ENCODE measurements at places on chromosomes 5 and 9.

GRCh38 chr9:92402360-92402759 lies 2.0 kb downstream of the OGN start:
- no peak for DNase-seq

GRCh38 chr5:72955143-72955767 lies 586 bp upstream of the FCHO2 start:
- no peak for DNase-seq

GRCh38 chr5:144844086-144844485 lies 673.4 kb downstream of the KCTD16 start:
- DNase-seq = peak; percentile 68

- DNase-seq = no peak
Measured at GRCh38 chr9:93645149-93645889, 68.9 kb downstream of the PHF2 start.

- no peak for DNase-seq
Measured at GRCh38 chr9:5863092-5863746, 27.5 kb upstream of the MLANA start.

DNA sequence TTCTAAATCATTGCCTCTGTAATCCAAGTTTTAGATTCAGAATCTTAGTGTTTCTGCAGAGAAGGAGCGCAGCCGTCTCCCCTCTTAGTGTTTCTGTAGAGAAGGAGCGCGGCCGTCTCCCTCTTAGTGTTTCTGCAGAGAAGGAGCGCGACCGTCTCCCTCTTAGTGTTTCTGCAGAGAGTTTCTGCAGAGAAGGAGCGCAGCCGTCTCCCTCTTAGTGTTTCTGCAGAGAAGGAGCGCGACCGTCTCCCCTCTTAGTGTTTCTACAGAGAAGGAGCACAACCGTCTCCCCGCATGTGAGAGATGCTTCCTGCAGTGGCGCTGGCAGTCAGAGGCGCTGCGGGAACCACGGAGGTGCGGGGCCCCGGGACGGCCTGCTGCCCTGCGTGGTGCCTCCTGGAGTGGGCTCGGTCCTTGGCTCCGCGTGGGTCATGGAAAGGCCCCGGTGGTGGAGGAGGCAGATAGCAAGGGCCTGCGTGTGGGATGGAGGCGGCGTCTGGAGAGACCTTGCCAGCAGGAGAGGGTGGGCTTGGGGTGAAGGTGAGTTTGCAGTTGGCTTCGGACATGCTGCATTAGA lies 10.9 kb downstream of the CEP72 start:
- DNase-seq = no peak

DNA sequence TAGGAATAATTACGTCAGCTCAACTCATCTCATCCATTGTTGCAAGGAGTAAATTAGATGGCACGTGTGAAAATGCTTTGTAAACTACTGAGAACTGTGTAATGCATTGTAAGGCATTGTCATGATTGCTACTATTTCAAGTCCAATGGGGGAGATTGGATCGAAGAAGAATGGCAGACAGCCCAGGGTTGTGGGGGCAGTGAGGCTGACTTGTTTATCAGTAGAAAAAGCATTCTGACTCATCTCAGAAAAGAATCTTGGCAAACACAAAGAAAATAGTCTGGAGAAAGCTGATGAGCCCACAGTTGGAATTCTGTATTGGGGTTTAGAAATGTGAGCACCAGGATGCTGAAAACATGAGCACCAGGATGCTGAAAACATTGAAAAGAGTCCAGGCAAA lies 28.0 kb upstream of the DAP start:
- DNase-seq = peak; percentile 95

- DNase-seq = no peak
Measured at GRCh38 chr9:126536131-126536530, 77.6 kb upstream of the LMX1B start.

DNA sequence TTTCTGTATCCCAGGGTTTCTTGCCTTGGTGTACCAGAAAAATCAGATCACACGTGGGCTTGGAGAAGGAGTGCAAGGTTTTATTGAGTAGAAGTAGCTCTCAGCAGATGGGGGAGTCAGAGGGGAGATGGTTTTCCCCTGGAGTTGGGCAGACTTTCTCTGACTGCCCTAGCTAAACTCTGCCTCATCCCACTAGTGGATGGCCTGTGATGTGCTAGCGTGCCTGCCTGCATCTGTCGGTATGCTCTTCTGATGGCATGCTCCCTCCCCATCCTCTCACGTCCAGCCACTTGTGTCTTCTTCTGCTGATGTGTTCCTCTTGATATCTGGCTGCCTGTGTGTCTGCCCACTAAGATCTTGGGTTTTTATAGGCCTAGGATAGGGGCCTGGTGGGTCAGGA lies 616.1 kb upstream of the RGMB start:
- no peak for DNase-seq

DNA sequence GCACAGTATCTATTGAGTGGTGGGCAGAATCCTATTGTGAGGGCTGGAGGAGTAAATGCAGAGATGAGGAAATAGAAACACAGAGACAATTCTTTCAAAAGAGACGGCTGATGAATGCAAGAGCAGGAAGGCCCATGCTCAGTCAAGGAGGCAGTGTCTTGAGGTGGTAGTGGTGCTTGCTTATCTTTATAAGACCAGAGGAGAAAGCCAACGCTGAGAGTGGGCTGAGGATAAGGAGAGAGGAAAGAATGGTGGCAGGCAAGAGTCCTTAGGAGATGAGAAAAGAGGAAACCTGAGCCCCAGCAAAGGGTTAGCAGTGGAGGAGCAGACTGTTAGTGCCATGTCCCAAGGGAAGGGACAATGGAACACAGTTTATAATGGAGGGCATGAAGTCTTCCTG lies 86.0 kb downstream of the SNCAIP start:
- DNase-seq = no peak

DNA sequence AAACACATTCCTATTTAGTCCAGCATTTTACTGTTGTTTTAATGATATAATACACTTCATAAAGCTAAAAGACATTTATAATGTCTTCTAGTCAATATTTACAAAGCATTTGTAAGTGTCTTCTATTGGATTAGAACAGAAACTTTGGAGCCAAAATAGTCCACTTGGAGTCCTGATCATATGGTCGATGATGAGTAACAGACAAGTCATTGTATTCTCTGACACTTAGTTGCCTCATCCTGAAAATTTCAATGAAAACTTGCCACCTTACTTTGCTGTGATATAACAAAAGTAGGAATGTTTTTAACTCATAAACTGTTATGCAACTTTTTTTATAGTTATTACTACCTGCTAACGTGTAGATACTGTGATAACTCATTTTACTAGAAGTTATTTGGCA lies 132.5 kb downstream of the GABRB2 start:
- no peak for DNase-seq

GRCh38 chr9:119707228-119707845 lies 338.1 kb upstream of the BRINP1 start:
- no peak for DNase-seq

DNA sequence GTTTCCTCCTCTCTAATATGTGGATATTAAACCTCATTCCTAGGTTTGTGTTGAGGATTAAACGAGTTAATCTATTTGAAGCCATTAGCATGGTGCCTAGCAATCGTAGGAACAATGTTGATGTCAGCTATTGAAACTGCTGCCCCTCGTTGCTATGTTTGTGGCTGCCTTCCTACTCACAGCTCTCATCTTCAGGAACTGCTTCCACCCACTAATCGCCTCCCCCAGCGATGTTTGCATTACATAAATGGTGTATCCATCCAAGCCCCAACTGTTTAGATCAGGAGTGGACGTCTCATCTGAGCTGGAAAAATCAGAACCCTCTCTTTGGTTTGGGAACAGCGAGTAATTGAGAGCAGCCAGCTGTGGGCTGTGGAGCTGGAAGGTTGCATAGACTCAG lies 416.6 kb downstream of the ARHGEF28 start:
- no peak for DNase-seq

- DNase-seq = peak; percentile 18
Measured at GRCh38 chr5:119078861-119079260, 8.0 kb downstream of the DMXL1 start.

GRCh38 chr9:111108946-111109345 lies 70.7 kb upstream of the LPAR1 start:
- peak; percentile 86 for DNase-seq

GRCh38 chr9:93052791-93053540 lies 5.5 kb upstream of the SUSD3 start:
- no peak for DNase-seq

- no peak for DNase-seq
Measured at GRCh38 chr5:36146390-36146789, 5.3 kb downstream of the LMBRD2 start.

GRCh38 chr5:167802755-167803431 lies 488.6 kb upstream of the WWC1 start:
- DNase-seq = peak; percentile 51

DNA sequence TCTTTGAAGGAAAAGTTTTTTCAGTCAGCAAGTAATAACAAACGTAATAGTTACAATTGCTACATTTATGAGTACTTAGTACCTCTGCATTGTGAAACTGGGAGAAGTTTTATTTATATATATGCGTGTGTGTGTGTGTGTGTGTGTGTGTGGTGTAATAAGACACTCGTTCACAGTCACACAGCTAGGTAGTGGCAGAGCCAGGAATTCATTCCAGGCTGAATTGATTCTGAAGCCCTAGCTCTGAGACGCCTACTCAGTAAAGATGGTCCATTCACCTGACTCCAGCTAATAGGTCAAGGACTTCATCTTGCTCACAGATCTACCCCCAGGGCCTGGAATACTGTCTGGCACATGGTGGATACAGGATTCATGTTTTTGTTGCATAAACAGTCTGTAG lies 13.6 kb upstream of the CAST start:
- no peak for DNase-seq

DNA sequence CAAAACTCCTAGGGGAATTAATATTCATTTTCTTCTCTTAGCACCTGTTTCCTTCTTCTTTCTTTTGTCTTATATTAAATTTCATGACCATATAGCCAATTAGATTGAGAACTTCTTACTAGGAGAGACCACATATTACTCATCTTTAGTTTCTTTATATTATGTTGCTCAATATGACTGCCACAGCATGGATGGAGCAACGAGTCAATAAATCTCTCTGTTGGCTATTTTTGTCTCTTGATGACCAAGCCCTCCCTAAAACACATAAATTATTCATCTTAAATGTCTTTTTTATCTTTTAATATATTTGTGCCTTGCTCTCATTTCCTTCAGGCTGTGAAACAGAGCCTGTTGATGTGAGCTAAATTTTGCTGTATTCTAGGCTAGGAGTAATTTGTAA lies 123.0 kb downstream of the ADAMTSL1 start:
- DNase-seq = peak; percentile 90

GRCh38 chr5:37055383-37055990 lies 178.9 kb downstream of the NIPBL start:
- DNase-seq = no peak

DNA sequence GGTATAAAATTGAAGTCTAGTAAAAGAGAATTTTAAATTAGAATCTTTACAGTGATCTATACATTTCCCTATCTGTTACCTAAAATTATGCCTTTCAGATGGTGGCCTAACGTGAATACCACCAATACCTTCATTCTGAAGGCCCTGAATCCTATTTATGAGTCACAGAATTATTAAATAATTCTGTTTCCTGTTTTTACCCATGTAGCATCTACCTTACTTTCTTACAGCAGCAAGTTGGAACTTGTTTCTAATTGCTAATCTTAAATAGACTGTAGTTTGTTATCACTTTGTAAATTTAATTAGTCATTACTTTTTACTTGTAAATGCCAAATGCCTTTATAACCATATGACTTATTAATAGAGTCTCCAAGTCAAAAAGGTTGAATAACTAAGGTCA lies 135.0 kb downstream of the PDE4D start:
- no peak for DNase-seq

GRCh38 chr9:101516655-101517054 lies 17.0 kb upstream of the RNF20 start:
- no peak for DNase-seq

DNA sequence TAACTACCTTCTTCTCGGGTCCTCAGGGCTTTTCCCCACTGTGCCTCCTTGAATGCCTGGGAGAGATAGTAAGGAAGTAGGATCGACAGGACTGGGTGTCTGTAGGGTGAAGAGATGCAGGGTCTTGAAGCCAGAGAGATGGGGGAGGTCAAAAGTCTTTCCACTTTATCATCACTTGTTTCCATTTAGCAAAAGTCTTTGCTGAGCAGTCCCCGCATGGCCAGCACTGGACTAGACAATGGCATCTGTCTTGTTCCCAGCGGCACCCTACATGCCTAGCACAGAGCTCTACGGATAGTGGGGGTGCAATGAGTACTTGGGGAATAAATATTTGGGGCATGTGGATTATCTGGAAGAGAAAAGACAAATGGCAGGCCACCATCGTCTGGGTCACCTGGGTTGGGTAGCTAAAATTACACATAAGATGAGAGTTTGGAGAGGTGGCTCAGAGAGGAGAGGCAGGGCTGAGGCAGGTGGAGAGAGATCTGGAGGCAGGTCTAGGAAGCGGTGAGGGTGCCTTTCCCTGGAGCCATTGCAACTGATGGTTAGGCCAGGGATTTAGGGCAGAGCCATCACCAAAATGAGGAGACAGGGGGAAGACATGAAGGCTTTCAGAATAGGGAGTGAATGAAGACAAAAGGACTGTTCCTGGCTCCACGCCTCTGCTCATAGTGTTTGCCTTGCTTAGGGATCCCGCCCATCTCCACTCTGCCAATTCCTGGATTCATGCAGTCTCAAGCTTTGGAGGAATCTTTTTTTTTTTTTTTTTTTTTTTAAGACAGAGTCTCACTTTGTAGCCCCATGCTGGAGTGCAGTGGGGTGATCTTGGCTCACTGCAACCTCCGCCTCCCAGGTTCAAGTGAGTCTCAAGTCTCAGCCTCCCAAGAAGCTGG lies 250.8 kb upstream of the KLF4 start:
- DNase-seq = no peak

GRCh38 chr9:108588246-108588645 lies 267.5 kb downstream of the ACTL7B start:
- no peak for DNase-seq

DNA sequence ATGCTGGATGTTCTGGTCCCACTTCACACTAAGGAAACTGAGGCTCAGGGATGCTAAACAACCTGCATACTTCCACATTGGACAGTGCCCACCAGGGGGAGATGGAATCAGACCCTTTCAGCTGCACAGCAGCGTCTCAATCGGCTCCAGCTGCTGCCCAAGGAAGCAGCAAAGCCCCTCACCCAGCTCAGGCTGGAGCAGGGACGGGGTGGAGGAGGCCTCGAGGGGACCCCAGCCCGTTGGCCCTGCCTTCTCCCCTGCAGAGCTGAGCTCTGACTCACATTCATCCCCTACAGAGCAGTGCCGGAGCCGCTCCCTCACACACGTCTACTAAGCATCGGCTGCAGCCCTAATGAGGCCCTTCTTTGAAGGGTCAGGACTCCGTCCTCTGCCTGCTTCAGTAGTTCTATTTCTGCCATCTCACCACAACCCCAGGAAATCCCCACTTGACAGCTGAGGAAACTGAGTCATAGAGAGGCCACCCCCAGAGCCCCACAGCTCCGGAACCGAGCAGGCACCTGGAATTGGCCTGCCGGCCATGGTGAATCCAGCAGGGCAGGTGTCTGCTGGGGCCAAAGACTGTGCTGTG lies 21.5 kb upstream of the SUSD3 start:
- DNase-seq = no peak

DNA sequence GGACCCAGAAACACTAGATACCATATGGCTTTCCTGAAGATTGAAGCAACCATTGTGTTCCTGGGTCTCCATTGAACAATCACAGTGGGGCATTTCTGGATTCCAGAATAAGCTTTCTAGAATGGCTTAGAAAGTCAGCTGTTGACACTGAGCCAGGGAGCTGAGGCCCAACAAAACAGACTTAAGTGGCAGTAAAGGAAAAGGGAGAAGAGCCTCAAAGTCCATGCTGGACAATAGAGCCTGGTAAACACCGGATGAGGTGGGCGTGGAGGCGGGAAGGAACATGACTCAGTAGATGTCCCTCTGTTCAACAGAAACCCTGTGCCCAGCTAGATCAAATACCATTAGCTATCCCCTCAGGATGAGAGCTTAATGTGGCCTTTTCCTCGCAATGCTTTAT lies 14.8 kb downstream of the SPARC start:
- peak; percentile 73 for DNase-seq

Measured in EH (cell line).